ENCODE measurements at places on chromosomes 12 and 14.

GRCh38 chr12:24554612-24555295 is 394.1 kb downstream of the BCAT1 start:
- no peak for DNase-seq

DNA sequence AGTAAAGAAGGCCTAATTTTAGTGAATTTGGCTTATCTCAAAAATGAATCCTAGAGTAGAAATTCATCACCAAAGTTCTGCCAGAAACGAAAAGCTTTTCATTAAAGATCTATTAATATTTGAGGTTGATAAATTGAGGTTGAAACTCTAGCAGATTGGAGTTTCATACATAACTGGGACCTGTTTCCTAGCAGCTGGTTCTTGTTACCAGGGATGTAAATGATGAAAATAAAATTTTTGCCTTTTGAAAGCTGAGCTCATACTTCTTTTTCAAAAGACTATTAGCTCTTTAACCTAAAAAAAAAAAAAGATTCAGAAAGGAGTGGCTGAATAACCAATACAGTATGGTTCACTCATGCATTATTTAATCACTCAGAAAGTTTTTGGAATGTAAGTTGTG is 98.3 kb downstream of the PTGER2 start:
- no peak for DNase-seq

- peak; percentile 65 for DNase-seq
Measured at GRCh38 chr12:3727877-3728632, 24.9 kb downstream of the CRACR2A start.

GRCh38 chr14:21367582-21368144 is 16.2 kb downstream of the SUPT16H start:
- no peak for DNase-seq

- DNase-seq: peak; percentile 99
Measured at GRCh38 chr14:100486025-100486828, 101.0 kb downstream of the BEGAIN start.

- DNase-seq: no peak
Measured at GRCh38 chr12:26460361-26460760, 265.0 kb downstream of the SSPN start.

DNA sequence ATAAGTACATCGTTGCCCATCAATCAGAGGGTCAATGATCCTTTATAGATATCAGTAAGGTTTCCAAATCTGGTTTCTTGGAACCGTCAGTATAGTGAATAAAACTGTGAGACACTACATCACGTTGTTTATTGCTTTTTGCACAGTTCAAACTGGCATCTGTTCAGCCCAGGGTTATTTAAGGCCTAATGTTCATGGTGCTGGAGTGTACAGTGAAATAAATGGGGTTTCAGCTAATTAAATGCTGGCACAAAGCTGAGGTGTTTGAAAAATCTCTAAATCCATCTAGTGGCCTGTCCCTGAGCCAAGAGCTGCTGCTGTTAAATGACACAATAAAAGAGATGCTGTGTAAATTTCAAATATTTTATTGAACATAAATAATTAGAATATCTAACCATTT is 69.9 kb downstream of the RPS29 start:
- DNase-seq: no peak

- peak; percentile 48 for DNase-seq
Measured at GRCh38 chr14:91108941-91109611, 4.8 kb upstream of the DGLUCY start.

DNA sequence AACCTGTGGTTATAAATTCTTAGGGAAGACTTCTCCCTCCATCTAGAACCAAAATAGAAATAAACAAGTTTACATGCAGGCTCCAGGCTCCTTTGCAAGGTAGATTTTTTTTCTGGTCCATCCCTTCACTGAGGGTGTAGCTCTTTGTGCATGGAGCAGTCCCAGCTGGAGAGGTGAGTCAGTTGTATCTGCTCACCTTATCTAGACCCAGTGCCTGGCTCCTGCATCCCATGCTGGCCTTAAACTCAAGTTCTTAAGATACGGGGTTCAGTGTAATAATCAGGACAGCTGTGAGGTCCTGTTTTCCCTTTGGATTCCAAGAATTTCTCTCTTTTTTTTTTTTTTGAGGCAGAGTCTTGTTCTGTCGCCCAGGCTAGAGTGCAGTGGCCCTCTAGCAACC is 14.8 kb downstream of the ATP6V0A2 start:
- DNase-seq: no peak

DNA sequence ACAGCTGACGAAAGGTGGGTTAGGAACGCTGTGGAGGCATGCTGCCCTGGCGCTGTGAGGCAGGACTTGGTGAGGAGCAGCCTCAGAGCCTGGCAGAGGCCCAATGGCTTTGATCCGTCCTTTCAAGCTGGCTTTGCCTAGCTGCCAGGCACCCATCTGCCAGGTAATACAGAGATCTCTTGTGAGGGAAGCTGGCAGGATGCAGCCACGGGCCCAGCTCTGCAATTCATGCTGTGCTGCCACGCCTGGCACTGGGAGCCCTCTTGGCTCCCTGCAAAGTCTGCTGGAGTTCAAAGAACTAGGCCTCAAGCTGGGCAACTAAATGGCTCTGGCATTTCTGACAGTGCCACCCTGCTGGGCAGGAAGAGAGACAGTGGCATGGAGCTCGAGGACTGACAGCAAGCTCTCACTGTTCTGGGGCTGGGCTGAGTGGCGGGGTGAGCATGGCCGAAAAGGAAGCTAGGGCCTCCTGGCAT is 18.7 kb downstream of the IQSEC3 start:
- no peak for DNase-seq

GRCh38 chr12:47772094-47772660 is 861 bp upstream of the SLC48A1 start:
- DNase-seq: no peak

DNA sequence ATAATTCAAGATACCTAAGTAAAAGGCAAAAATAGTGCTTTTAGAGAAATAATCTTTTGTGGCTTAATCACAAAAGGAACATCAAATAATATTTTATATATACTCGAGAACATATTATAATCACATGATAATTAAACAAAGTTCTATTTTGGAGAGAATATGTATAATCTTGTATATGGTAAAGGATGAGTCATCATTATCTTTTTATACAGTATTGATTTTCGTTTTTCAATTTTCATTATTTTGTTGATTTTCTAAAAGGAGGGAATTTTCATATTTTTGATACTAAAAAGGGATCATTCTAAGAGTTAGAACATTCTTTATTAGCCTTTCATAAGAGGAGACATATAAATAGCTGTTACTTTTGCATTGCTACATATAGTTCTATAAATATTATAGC is 77.3 kb upstream of the TTC7B start:
- DNase-seq: no peak

DNA sequence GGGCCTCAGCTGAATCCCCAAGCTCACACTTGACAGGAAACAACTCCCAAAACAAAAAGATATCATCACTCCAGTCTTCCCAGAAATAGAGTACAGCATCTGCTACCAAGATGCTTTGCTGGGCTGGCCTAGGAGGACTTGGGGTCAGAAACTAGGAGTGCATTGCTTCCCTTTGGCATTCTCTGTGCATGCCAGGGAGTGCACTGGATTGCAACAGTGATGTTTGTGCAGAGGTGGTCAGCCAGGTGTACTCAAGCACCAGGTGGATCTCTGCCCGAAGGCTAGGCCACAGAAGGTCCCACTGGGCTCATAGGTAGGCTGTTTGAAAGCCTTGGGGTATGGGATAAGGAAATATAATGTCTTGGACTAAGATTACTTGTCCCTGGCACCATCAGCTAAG is 51.1 kb downstream of the RAB35 start:
- no peak for DNase-seq

- no peak for DNase-seq
Measured at GRCh38 chr12:52735106-52735505, 31.8 kb upstream of the KRT77 start.

DNA sequence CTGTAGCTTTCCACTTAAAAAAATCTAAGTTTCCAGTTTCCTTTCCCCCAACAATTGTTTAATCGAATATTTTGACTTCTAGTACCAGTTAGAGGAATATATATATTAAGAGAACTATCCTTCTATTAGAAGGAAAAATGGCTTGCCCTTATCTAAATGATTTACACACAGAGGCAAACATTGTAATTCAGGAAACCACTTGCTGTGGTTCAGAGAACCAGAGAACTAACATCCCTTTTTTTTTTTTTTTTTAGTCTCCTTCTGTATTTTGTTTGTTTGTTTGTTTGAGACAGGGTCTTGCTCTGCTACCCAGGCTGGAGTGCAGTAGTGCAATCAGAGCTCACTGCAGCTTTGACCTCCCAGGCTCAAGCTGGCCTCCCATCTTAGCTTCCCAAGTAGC is 746.6 kb downstream of the VRK1 start:
- DNase-seq: no peak

DNA sequence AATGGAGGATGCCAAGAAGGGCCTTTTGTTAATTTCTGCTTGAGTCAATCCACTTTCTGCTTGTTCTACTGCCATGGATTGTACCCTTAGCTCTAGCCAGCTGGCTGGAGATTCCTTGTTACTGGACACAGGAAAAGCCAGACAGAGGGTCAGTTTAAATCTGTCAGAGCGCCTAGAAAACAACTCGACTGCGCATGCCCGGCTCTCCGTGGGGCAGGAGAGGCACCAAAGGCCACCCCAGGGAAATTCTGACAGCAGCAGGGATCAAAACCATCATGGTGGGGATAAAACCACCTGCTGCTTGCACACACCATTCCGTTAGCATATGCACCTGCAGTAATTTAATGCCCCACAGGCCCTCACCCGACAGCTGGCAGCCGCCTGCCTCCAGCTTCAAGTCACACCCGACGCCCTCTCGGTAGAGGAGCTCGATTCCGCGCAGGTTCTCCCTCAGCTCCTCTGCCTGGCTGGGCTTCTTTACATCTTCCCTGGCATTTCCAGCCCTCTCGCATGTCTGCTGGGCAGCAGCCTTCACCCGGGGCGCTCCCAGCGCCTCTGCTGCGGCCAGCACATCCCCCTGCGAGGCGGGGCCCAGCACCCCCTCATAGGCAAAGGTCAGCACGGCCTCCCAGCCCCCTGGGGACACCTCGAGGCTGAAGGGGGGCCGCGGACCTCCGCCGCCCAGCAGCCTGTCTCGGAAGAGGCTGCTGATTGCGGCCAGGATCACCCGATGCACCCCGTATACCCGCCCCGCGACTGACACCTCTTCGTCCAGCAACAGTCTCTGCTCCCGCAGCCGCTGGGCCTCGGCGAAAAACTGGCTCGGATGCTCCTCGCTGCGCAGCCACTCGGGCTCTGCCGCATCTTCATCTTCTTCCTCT is 1.0 kb downstream of the KLHL33 start:
- peak; percentile 18 for DNase-seq

DNA sequence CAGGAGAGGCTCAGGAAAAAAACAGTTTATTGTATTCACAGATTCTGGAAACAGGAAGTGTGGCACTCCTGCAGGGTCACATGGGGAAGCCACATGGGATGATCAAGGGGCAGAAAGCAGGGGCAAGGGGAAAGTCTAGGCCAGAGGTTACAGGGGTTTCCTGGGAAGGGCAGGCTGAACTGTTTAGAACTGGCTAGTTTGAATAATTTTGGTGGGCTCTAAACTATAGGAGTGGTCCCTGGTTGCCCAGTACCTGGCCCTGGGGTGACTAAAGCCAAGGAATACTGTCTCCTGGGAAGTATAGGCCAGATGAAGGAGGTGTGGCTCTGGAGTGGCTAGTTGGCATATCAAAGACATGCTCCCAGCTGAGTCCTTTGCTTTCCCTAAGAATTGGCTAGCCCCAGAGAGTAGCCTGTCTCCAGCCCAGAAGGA is 169.2 kb downstream of the SLC41A2 start:
- DNase-seq: no peak

DNA sequence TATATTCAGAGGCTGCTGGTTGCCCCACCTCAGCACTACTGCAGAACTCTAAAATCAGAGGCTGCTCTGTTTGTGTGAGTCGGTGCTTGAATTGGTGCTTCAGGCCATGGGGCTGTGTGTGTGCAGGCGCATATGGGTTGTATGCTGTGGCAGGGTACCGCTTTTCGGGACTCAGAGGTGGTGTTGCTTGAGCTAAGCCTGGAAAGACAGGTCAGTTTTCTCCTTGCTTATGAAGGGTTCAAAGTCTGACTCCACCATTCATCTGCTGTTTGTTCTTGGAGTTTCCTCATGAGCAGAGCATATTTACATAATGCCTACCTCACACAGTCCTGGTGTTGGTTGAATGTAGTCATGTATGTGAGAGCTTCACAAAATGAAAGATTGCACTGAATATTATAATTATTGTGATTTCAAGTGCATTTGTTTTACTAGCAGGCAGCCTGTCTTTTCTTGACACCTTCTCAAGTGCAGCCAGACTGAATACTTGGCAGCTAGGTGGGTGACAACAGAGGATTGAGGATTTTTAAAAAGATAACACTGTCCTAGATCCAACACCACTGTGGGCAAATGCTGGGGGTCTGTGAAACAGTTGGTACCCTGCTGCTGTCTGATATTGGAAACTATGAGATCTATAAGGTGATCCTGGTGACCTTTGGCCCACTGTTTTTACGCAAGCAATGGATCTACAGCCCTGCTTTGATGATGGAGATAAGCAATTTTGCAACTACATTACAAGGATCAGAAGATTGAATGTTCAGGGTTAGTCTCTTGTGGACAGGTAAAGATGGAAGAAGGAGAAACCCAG is 1.0 kb upstream of the ANG start:
- no peak for DNase-seq

DNA sequence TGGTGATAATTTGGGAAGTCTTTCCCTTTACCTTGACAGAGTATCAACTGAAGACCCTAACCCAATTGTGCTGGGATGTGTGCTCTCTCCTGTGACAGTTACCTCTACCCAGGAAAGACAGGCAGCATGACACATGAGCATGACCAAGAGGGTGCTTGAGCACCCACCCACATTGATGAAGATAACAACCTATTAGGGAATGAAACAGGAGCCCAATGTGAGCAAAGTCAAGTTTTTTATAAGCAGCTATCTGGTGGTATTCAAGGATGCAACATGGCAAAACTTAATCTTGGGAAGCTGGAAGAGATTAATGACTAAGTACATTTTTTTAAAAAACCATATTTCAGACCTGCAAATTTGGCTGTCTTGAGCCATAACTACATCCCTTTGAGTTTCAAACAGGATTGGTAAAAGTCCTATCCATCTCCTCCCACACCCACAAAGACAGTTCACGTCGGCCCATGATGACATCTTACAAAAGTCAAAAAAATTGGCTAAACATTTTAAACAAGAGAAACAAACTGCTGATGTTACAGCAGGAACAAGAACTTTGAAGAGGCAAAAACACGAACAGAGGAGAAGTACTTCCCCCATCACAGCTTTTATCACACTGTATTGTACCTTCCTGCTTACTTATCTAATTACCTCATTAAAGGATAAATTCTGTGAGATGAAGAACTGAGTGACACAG is 60.3 kb downstream of the MED13L start:
- DNase-seq: no peak

- DNase-seq: no peak
Measured at GRCh38 chr12:118958520-118958919, 22.8 kb upstream of the SRRM4 start.

DNA sequence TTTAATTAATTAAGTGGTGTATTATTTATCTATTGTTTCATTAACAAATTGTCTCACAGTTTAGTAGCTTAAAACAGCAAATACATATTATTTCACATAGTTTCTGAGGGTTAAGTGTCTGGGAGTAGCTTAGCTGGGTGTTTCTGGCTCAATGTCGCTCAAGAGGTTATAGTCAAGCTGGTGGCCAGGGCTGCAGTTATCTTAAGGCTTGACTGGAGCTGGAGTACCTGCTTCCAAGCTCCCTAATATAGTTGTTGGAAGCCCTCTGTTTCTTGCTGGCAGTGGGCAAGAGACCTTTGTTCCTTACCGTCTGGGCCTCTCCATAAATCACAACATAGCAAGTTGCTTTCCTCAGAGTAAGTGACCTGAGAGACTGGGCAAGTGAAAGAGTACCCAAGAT is 66.6 kb downstream of the RAD51B start:
- DNase-seq: no peak

GRCh38 chr12:52043386-52044212 is 7.6 kb upstream of the NR4A1 start:
- DNase-seq: peak; percentile 74

GRCh38 chr12:50087151-50087550 is 2.0 kb downstream of the SMARCD1 start:
- no peak for DNase-seq

Data from EH (cell line).